Stimulated activated CD4-positive, alpha-beta T cell treated with anti-CD3 and anti-CD28 coated beads, Interleukin-2, amount 100 ng/mL, for 24 hours (primary cell): ENCODE measurements at places on chromosomes 2 and 18.

GRCh38 chr2:23417310-23417709 is 32.3 kb downstream of the KLHL29 start:
- DNase-seq: no peak

DNA sequence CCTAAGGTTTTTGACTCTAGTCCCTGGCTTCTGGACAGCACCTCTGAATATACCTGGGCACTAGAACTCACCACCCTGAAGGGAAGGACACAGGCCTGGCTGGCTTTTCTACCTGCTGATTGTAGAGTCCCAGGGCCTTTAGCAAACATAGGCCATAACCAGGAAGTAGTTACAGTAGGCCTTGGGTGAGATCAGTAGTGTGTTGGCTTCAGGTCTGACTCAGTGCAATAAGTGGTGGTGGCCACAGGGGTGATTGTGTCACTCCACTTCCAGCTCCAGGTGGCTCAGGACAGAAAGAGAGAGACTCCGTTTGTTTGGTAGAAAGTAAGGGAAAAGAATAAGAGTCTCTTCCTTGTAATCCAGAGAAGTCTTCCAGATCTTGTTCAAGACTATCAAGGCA is 101.7 kb upstream of the LGALSL start:
- no peak for DNase-seq

DNA sequence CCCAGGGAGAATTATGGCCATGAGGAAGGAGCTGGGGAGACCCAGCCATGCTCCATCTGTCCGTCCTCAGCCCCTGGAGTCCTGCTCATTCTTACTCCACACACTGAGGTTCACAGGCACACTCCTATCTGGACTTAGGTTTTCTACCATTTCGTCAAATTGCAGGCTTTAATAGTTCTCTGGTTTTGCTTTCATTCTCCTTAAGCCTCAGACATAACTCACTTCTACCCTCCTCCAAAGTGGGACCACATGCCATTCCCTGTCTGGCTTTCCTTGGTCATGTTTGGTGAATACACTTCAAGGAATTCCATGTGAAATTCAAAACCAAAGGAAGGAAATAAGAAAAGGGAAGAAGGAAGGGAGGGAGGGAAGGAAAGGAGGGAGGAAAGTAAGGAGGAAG is 115.7 kb downstream of the CMPK2 start:
- no peak for DNase-seq

- DNase-seq: no peak
These were observed 29.5 kb upstream of the ATRAID start for GRCh38 chr2:27182346-27182745.

DNA sequence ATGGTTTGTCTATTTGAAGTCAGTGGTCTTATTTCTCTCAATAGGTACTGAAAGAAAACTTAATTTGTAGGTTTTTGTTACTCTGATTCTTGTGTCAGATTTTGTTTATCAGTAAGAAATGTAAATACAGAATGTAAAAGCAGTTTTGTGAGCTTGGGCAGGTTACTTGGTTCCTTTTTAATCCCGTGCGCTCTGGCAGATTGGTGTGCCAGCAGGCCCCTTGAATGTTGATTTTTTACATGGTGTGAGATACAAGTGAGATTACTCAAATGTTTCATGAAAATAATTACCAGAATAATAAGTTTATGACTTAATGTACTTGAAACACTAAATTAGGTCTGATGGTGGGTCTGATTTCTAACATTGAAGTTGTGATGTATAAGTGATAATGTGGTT is 13.4 kb downstream of the HNRNPA3 start:
- no peak for DNase-seq

DNA sequence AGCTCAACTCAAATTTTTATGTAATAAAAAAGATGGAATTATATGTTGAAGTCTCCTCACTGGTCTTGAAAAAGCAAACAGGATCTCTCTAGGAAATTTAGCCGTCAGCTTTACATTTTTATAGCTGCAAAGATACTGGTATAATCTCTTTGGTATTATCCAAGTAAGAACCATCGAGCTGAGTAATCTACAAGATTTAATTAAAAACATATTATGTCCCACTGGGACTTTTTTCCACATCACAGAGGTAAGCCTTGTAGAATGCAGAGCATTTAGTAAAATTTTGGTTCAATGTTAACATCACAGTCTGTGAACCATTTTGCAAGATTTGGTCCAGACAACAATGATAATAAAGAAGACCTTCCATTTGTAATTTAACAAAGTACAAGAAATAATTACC is 162.6 kb upstream of the SLC39A10 start:
- DNase-seq: no peak

- no peak for DNase-seq
These were observed 3.8 kb downstream of the MATN3 start for GRCh38 chr2:20008703-20009102.

DNA sequence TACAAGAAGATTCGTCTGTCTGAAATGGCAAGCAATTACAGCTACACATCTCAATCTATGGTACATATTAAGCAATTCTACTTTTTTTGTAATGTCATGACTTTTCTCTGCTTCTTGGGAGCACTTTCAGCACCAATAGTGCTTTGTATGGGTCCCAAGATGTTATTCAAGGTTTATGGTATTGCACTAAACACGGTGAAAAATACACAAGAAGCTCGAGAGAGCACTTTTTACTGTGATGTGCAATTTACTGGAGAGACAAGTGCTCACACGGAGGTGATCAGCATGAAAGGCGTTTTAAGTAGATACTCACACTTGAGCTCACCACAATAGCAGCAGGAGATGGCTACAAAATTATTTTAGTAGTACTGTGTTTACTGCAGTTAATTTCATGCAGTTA is 783.6 kb downstream of the CBLN2 start:
- no peak for DNase-seq

- DNase-seq: no peak
These were observed 216.7 kb downstream of the GLI2 start for GRCh38 chr2:120952318-120952717.
